ENCODE measurements at places on chromosomes 7 and 10.

GRCh38 chr10:63237396-63237795 lies 104.3 kb downstream of the NRBF2 start:
- DNase-seq = no peak

DNA sequence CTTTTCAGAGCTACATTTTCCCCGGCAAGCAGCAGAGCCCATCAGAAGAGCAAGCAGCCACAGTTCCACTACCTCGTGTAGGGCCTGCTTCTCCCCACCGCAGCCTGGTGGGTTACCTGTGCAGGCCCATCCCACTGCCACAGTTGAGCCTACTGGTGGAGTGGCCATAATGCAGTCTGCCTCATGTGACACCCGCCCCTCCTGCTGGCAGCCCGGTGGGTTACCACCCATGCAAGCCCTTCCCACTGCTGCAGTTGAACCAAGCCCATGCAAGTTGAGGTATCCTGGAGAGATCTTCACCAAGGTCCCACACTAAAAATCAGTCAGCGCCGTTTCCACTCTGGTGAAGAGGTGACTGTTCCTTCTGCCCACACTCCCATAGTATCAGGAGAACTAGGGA lies 32.1 kb upstream of the CNNM1 start:
- DNase-seq = no peak

GRCh38 chr10:131183546-131184045 lies 127.9 kb downstream of the TCERG1L start:
- no peak for DNase-seq

DNA sequence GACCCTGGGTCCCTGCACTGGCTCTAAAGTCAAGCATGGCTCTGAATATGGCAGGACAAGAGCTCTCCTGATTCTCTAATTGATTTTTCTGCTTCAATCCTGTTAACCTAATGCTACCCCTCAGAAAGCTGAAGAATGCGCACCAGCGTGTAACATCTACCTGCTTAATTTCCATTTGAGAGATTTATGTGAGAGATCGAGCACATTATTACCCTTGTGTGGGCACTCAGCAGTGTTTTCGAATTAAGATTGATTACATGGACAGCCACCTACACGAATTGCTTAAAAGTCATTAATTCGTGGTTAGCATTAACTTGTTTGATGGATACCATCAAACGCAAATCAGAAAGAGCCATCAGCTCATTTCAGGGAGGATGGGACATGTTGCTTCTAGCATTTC lies 88.7 kb upstream of the PLPP4 start:
- DNase-seq = no peak

DNA sequence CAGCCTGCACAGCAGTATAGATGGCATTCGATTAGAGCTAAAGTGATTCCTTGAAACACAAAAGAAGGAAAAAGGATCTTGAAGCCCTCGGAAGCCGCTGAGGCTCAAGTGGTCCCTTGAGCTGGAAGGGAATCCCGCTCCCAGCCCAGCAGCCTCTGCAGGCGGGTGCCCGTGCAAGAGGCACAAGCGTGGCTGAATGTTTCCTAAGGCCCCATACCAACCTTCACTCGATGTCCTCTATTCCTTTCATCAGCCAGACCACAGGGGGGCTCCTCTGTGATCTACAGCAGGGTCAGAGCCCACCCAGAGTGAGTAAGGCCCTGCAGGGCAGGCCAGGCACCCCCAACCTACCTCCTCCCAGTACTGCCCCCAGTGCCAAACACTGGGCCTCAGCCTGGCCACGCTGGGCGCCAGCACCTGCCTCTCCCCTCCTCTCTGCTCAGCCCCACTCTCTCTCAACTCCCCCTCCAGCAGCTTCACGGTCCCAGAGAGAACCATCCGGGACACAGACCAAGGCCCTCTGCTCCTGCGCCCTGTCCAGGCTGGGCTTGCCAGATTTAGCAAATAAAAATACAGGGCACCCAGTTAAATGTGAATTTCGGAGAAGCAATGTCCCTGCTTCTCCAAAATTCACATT lies 30.5 kb downstream of the EBF3 start:
- no peak for DNase-seq

- DNase-seq = no peak
Observed at GRCh38 chr7:117259615-117260014, 63.2 kb downstream of the WNT2 start.

- no peak for DNase-seq
Observed at GRCh38 chr7:144473908-144474307, 70.4 kb upstream of the NOBOX start.

- DNase-seq = peak; percentile 12
Observed at GRCh38 chr7:126803060-126803665, 449.6 kb downstream of the GRM8 start.

GRCh38 chr7:44103923-44104859 lies at the start of gene AEBP1:
Gene AEBP1, plus strand, starts transcription at chr7:44104345. Its CDS starts 321 bp downstream, at chr7:44104666.
- DNase-seq = peak; percentile 55

DNA sequence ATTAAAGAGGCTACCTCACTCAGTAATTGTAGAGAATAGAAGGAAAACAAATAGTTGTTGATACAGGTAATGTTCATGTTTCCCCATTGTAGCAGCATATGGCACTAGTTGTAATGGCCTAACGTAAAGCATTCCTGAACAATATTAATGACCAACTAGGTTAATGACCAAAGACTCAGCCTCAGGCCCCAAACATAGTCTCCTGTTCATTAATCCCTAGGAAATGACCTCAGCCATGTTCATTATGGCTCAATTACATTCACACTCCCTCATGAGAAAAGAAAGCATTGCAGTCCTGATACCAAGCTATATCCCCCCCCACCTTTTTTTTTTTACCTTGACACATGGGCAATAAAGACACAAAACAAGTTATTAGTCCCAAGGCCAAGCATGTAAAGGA lies 12.7 kb downstream of the FRMD4A start:
- no peak for DNase-seq

- no peak for DNase-seq
Observed at GRCh38 chr7:157096286-157097055, 42.3 kb upstream of the UBE3C start.

- DNase-seq = no peak
Observed at GRCh38 chr10:113576852-113577251, 24.0 kb downstream of the HABP2 start.

DNA sequence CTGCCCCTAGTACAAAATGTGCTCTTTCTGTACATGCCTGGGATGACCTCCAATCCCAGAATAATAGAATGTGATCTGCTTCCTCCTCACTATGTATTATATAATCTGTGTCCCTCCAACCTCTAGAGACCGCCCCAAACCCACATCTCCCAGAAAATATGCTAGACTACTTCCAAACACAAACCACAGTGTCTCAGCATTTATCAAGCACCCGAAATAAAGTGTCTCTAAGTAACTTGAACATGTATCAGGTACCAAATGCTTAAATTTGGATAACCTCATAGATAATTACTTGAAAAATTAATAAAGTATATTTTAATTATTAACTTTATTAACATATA lies 16.1 kb downstream of the LYZL1 start:
- DNase-seq = no peak

DNA sequence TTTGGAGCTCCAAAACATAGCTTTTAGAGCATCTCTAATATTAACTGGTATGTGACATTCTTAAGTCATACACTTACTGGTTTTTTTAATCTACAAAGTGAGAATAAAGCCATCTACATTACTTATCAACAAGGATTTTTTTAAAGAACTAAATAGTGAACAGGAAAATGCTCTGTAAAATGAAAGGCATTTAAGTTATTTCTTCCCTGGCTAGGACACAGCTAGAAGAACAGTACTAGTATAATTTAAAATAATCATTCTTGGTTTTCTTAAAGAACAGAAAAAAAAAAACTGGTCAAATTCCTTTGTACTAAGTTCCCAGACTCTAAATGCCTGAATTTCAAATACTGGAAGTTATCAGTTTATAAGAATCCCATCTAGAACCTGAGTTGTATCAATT lies 139.5 kb downstream of the SRPK2 start:
- DNase-seq = no peak

DNA sequence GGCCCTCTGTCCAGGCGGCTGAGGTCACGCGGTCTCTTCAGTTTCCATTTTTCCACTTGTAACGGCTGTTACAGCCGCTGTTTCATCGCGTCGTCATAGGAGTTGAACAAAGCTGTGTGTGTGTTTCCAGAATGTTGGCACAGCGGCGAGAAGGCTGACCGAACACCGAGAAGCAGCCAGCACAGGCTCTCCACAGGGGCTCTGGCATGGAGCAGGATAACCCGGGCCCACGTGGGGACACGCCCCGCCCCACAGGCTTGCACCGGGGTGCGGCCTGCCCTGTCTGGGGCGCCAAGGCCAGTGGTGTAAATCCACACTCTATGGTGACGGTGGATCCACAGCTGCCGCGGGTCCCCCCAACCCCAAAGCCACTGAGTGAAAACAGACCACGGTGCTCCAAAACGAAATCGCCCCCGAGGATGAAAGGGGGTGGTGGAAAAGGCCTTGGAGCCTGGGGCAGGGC lies 448.2 kb downstream of the DNAJB6 start:
- DNase-seq = peak; percentile 68

DNA sequence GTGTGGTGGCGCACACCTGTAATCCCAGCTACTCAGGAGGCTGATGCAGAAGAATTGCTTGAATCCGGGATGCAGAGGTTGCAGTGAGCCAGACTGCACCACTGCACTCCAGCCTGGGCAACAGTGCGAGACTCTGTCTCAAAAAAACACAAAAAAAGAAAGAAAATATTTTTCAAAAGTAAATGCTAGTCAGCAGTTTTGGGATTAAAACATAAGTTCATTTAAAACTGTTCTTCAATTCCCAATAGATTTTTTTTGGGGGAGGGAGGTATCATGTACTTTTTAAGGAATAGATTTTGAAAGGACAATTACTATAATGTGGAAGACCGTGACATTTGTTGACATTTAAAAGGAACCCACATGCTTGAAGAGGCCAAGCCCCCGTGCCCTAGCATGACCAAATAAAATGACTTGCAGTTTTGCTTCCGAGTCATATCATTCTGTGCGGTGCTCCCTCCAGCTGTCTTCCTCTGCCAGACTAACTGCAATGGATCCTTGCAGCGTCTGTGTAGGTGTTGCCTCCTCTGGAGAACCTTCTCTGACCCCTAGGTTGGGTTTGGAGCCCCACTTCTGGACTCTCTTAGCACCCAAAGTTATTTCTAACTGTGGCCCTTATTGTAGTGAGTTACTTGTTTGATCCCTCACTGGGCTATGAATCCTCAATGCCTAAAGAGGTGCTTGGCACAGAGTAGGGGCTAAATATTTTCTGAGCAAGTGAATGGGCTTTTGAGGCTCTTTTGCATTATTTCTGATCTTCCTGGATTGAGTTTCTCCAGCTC lies 17.4 kb upstream of the HPS1 start:
- DNase-seq = no peak

- DNase-seq = no peak
Observed at GRCh38 chr7:14048889-14049288, 59.4 kb upstream of the ETV1 start.

- DNase-seq = no peak
Observed at GRCh38 chr10:19944911-19945663, 128.9 kb downstream of the PLXDC2 start.

- DNase-seq = no peak
Observed at GRCh38 chr10:121281576-121281975, 316.7 kb downstream of the FGFR2 start.

DNA sequence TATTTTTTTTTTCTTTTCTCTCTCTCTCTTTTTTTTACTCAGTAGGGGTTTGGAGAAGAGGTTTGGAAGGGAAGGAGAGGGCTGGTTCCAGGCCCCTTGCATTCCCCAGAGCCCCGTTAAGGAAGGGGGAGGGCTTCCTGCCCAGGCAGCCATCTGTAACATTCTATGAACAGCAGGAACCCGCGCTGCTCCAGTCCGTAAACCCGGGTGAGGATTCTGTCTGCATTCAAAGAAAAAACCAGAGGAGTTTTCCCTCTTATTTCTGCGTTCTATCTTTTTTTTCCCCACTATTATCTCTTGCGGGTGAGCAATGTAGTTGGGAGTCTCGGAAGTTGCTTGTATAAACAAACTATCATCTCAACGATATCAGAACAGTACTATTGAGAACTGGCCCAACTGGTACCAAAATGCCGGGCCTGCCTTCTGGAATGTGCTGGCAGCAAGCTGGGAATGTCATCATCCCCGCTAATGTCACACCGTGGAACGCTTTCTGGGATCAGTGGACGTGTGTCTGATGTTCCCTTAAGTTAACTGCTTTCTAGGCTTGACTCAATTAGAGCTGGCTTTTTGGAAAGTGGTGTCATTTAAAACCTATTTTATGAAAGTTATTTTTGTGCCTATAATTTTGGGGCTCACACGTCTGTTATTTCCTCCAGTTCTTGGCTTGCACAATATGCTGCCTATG lies 153.1 kb upstream of the MEOX2 start:
- DNase-seq = no peak

DNA sequence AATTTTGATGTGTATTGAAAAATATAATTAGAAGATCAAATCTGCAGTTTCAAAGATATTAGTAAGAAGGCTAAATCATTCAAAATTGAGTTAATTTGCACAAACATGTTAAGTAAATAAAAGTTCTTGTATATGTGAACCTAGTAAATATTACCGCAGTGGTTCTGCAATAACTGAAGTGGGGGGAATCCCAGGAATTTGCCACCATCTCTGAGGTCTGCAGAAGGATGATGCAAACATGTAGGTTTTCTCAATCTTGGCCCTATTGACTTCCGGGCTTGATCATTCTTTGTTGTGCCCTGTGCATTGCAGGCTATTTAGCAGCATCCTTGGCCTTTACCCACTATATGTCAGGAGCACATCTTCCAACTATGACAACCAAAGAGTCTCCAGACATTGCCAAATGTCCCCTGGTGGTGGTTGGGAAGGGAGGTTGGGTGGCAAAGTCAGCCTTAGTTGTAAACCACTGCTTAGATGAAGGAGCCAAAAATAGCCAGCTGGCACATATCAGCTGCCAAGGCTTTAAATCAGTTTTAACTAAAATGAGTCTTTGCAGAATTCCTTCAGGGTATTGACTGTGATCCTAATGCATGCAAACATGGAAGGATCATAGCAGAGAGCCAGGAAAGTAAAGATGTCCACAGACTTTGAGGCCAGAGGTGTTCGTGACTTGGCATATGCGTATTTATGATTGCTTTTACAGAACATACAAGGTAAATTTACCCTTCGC lies 146.3 kb downstream of the TRIL start:
- no peak for DNase-seq

All from frontal cortex (tissue), 4 donors.